Iris pigment epithelial cell (primary cell): ENCODE measurements at places on chromosomes 13 and 19.
A peak's percentile ranks its signal among the peaks of the same experiment; 100 is the strongest.

- DNase-seq: peak; percentile 93
These were observed 12.9 kb downstream of the SPC24 start for GRCh38 chr19:11142528-11143171.

DNA sequence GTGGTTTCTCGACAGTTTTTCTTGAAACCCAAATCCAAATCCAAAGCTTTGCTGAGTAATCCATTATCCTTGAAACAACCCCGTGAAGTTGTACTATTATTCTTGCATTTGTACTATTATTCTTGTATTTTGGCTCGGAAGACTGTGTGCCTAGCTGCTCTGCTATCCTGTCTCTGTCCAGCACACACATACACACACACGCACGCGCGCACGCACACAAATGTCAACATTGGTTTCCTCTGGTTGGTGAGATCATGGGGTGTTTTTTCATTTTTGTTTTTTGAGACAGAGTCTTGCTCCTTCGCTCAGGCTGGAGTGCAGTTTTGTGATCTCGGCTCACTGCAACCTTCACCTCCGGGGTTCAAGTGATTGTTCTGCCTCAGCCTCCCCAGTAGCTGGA lies 14.9 kb upstream of the KLK4 start:
- no peak for DNase-seq

GRCh38 chr13:27038323-27038722 lies 133.3 kb downstream of the USP12 start:
- DNase-seq: peak; percentile 84

DNA sequence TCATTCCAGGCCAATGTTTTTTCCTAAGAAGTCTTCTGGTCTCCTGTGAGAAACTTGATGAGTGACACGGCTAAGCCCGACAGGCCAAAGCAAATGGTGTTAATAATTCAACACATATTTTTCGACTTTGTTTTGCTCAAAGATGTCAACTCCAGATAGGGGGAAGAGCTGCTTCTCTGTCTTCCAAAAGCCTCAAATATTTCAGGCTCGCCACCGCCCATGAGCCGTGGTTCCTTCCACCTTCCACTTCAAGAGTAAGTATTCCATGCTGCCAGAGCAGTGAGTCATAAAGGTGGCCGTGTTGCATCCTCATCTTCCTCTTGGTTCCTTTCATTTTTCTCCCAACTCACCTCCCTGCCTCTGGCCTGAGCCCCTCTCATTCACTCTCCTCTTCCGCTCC lies 272.6 kb downstream of the EFNB2 start:
- DNase-seq: no peak

GRCh38 chr13:47835470-47836228 lies 165.4 kb downstream of the SUCLA2 start:
- DNase-seq: no peak
